ENCODE measurements at places on chromosomes 7 and 10. TPM values are rescaled to one million over a fixed set of nuclear protein-coding genes. Genes with fewer than 3 reads are reported as not detected.

FAM25A gene
- not detected for total RNA-seq

GPR26 gene
- not detected for total RNA-seq

DNA sequence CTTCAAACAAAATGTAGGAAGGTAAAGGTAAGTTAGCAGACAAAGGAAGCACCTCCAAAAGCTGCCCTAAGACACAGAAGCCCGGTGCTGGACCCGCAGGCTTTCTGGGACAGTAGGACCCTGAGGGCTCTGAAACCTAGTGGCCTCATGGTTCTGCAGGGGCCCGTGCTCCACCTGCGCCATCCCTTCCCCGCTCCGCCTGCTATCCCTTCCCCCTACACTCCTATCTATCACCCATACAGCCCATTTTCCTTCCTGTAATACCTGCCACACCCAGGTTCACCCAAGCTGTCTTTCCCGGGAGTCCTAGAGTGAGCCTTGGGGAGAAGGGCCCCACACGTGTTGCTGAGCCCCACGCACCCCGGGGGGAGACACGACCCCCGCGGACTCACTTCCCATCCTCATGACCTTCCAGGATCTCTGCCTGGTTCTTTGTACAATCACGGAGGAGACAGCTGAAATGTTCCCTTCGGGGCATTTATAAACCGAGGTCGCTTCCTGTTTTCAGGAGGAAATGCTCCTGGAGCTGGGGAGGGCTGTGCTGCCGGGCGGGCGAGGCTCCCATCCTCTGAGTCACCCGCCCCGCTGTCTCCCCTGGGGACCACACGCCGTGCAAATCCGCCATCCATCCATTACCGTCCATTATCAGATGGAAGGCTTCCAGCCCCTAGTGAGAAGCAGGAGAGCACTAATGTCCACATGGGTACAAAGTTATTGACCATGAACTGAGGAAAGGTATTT, 251.7 kb upstream of the PITRM1 start:
- no peak for ATAC-seq

GRCh38 chr10:10053051-10053450, 964.6 kb upstream of the CELF2 start:
- ATAC-seq: no peak

SLC18A2 gene
- 0.05 TPM for total RNA-seq

- ATAC-seq: no peak
Observed at GRCh38 chr7:69608878-69609277, 10.6 kb downstream of the AUTS2 start.

GRCh38 chr7:24908727-24909126, 71.3 kb downstream of the OSBPL3 start:
- no peak for ATAC-seq

GRCh38 chr7:47088329-47089067, 493.4 kb downstream of the TNS3 start:
- ATAC-seq: no peak

SCIN gene
- 0.29 TPM for total RNA-seq

DNA sequence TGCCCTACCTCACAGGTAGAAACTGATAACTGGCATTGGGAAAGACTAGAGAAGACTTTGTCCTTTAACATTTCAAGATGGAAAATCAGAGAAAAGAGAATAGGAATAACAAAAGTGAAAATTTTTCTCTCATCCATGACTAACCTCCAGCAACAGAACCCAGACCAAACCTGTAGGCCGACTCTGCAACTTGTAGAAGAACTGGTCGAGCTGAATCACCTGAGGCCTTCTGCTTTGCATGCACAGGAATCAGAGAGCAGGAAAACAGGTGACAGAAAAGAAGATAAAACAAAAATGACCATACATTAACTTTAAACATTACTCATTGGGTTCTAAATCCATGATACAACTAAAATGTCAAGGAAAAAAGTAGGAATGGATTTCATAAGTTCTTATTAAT, 137.1 kb downstream of the SLC25A13 start:
- ATAC-seq: no peak

AKR1E2 gene
- total RNA-seq: 3.7 TPM

ACTR1A gene
- total RNA-seq: 43.0 TPM

DNA sequence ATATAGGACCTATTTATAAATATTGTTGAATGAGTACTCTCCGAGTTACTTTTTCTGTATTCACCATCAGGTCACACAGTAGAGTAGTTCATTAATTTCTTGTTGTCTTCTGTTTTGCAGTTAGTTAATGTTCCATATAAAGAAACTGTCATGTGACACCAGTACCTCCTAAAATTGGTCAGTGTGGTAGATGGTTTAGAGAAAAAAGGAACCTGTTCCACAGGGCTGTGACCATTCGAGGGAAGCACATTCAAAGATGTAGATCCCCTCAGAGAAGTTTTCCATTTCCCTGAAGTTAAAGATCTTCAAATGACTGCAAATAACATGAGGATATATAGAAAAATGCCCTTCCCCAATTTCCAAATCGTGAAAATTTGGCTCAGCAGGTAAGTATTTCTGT, 45.7 kb downstream of the PRPF18 start:
- ATAC-seq: no peak

- ATAC-seq: no peak
Observed at GRCh38 chr7:123621707-123622106, 20.1 kb downstream of the ASB15 start.

DNA sequence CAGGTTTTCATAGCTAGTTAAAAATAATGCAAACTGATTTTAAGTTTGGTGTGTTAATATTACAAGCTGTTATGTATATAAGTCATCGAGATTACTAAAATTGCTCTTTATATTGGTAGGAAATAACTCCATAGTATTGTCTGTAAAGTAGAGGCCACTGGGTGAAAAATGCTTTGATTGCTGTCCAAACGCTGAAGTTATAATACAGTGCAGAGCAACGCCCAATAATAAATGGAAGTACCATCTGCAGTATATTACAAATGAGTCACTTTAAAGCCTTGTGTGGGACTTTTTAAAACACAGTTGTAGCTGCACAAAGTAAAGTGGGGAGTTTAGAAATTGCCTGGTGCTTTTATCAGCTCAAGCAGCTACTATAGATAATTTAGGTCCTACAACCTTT, 196.1 kb downstream of the NXPH1 start:
- ATAC-seq: no peak

AQP1 gene
- total RNA-seq: not detected

DNA sequence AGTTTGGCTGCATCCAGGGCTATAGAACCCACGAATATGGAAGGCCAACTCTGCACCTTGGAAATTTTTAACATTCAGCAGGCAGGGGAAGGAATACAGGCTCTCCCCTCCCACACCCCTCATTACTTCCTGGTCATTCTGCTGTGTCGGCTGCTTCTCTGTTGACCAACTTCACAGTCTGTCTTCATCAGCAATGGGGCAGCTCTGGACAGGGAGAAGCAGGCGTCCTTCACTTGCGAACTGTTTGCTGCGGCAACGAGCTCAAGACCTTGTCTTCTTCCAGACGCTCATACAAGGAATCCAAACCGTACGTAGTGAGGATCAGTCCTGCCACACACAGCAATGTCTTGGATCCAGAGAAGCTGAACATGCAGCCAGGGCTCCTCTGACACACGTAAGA, 192.2 kb downstream of the DIP2C start:
- no peak for ATAC-seq

DNA sequence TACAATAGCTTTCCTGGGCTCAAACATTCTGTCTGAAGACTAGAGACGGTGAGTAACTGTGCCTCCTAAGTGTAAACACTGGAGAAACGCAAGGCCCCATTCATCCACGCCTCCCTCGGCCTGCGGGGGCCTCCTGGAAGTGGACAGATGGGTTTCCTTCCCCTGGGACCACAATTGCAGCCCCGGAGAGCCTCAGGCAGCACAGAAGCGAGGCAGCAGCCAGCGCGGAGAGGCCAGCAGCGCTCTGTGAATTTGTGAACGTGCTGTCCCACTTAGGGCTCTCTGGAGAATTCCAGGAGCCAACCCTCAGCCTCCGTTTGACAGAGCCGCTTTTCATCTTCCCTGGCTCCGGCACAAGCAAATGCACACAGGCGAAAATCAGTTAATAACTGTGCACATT, 23.2 kb upstream of the CALN1 start:
- ATAC-seq: no peak

DNA sequence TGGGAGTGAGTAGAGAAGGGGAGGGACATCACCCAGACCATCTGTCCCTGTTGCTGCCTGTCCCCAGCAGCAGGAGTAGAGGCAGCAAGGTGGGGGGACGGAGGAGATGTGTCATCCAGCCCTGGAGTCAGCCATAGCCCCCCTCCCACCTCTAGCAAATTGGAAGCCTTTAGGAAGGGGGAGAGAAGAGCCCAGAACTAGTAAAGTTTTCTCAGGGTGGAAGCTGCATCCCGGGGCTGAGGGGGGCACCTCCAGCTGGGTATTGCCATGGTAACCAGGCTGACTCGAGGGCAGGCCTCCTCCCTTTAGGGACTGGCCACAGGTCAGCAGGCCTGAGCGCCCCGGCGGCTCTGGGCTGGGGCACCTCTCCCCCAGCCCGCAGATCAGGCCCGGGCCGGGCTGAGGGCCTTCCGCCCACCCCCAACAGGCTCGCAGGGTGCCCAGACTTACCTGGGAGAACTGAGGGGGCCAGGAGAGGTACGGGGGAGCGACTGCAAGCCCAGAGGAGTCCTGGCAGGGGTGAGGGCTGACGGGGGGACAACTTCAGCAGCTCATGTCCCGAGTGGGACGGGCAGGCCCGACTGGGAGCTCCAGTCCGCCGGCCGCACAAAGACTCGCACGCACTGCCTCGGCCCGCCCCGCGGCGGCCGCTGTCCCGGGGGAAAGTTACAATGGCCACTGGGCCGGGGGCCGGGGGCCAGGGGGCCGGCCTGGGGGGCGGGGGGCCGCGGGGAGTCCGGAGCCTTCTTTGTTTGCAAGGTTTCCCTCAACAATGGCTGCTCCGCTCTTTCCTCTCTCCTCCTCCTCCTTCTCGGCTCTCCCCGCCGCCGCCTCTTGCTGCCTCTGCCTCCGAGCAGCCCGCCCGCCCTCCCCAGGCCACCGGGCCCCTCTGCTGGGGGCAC, 6.0 kb downstream of the LDB1 start:
- ATAC-seq: peak; percentile 1

FLNC gene
- total RNA-seq: 0.05 TPM

LYZL1 gene
- total RNA-seq: not detected

CCL26 gene
- not detected for total RNA-seq

- no peak for ATAC-seq
Observed at GRCh38 chr7:99123571-99124033, 20.3 kb downstream of the SMURF1 start.

- no peak for ATAC-seq
Observed at GRCh38 chr7:98199131-98199530, 12.1 kb upstream of the BHLHA15 start.

DNA sequence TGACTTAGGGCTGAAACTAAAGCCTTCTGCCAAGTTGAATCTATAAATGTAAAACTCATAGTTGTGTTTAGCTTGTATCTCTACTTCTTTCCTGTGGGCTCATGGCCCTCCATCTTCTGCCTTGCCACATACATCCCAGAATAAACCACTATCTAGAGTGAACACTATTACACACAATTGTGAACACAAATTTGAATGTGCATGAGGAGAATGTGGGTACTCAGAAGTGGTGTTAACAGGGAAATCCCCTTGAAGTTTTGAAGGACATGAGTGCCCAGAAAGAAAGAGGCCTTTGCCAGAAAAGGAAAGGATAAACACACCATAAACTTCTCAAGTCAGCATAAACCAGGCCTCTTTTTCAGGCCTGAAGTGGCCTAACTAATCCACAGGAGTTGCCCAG, 20.2 kb upstream of the CCNJ start:
- ATAC-seq: no peak

DNA sequence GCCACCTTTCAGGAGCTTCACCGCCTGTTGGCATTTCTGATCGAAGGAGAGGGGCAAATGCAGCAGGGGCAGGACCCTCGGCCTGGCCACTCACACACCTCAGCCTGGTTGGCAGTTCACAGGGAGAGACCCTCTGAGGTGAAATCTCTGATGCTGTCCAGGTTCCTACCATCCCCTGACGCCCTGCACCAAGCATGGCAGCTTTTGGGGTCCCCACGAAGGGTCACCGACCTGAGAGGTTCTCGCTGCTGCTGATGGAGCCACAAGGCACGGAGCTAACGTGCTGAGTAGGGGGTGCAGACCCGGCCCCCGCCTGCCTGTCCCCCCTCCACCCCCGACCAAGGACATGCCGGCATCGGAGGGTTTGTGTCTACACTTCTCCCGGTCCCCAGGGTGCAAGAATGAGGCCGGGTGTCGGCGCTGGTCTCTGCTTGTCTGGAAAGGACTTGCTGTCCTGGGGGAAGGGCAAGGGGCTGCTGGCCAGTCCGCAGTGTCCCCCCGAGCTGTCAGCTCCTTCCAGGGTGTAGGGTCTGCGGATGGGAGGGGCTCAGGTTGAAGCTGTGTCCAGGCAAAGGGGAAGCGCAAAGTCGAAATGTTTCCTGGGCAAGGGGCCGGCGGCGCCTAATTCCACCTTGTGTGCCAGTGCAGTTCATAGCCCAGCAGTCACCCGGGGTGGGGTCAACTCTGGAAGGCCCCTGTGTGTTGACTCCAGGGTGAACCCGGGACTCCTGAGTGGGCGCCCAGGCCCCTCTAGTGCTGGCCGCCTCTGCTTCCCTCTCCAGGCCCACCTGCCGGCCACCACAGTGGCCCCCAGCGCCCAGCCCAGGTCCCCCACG, 132.6 kb downstream of the DNAJB6 start:
- no peak for ATAC-seq

Measured in activated T-helper 17 cell treated with anti-CD3 and anti-CD28 coated beads, Interleukin-2, amount 50 U/mL, for 72 hours (primary cell).